C1 segment of cervical spinal cord (tissue), 14 donors: ENCODE measurements at places on chromosomes 2 and 18.

- DNase-seq, result no peak
Observed at GRCh38 chr18:10059610-10060468, 146.0 kb downstream of the VAPA start.

GRCh38 chr18:26809346-26809745 lies 56.2 kb downstream of the AQP4 start:
- no peak for DNase-seq

GRCh38 chr2:8485736-8486135 lies 196.1 kb upstream of the ID2 start:
- no peak for DNase-seq

- no peak for DNase-seq
Observed at GRCh38 chr2:176574484-176575236, 305.4 kb downstream of the MTX2 start.

DNA sequence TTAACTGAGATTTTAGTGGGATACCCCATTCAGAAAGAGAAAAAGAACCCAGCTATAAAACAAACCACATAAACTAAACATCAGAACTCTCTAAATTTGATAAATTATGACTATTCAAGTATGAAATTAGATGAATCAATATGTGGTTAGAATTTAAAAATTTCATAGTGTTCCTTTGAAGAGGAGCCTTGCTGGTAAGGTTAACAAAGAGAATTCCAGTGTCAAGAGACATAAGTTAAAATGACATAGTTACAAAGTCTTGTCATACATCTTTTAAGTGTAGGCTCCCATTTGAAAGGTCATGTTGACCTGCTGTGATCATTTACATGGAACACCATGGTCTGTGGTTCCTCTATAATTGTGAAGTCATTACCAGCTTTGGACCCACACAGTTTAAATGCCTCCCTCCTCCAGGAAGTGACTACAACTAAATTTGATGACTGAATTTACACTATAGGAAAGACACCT lies 231.6 kb upstream of the ETAA1 start:
- DNase-seq, result no peak

- DNase-seq, result no peak
Observed at GRCh38 chr2:45616658-45617411, 5.8 kb upstream of the SRBD1 start.

DNA sequence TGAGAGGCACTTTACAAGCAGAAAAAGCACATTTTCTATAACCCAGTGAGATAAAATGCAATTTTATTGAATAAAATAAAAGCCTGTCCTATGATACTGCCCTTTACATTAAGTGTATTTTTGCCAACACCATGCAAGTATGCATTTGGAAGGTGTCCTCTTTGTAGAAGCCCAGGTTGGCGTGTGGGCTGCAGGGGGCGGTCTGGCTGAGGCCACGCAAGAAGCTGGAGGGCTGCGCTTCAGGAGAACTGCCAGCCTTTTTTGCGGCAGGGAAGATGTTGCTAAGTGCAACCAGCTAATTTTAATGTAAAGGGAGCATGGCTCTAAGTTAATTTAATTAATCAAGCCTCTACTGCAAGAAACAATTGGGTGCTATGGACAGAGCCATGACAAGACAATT lies 562.8 kb upstream of the SALL3 start:
- no peak for DNase-seq

- DNase-seq, result no peak
Observed at GRCh38 chr18:48072428-48073204, 142.2 kb upstream of the SMAD2 start.

GRCh38 chr18:11177382-11177781 lies 28.0 kb upstream of the PIEZO2 start:
- DNase-seq, result no peak

GRCh38 chr18:8744038-8744437 lies 38.7 kb downstream of the MTCL1 start:
- no peak for DNase-seq

DNA sequence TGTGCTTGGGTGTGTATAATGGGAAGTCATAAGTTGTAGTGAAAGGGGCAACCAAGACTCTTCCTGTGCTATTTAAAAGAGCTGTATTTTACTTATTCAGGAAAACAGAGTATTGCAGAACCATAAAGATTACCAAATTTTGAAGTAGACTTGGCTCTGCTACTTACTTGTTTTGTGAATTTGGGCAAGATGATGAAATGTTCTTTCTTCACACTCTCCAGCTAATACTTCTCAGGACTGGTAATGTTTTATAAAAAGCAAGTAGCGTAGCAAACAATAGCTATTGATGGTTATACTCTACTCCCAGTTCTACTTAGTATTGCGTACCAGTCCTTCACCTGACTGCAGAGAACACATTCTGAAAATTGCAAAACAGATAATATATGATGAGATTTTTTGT lies 374.1 kb downstream of the ARHGAP15 start:
- no peak for DNase-seq

DNA sequence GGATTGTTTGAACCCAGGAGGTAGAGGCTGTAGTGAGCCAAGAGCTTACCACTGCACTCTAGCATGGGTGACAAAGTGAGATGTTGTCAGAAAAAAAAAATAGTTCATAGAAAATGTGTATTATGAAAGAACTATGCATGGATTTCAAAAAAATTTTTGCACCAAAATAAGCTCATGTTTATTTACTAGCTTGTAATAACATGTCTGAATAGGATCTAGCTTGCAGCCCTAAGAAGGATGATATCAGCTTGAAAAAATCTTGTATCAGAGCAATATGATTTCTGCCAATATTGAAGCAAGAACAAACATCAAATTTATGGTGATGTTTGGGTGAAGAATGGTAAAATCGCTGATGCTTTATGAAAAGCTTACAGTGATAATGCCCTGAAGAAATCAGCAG lies 97.0 kb upstream of the RFX8 start:
- no peak for DNase-seq

DNA sequence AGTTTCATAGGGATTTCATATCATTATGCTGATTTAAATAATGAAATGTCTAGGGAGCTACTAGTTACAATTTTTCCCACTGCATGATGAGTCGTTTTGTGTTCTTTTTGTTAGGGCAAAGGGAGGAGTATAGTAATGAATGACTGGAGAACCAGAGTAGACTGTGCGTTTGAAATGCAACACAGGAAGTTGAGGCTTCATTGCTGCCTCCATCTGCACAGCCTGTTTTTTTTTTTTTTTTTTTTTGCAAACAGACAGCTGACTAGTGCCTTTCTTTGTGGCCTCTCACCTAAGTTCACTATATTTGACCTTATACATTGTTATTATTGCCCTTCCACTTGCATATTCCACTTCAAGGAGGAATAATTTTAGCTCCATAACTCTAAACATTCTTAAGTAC lies 286.7 kb upstream of the LRRTM1 start:
- DNase-seq, result no peak

DNA sequence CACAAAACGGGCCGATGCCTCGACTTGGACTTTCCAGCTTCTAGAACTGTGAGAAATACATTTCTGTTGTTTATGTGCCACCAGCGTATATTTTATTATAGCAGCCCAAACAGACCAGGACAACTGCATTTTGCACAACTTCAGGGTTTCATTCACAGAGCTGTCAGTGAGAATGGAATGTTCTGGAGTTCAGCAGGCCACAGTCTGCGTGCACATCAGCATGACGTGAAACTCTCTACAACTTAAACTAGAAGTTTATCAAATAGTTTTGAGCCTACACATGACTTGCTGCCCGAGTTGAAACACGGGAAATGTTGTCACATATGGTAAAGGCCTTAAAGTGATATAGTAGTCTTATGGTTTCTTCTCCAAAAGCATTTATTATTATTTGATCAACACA lies 3.9 kb upstream of the TRIB2 start:
- DNase-seq, result no peak

GRCh38 chr2:68052717-68053422 lies 9.9 kb downstream of the C1D start:
- DNase-seq, result no peak

DNA sequence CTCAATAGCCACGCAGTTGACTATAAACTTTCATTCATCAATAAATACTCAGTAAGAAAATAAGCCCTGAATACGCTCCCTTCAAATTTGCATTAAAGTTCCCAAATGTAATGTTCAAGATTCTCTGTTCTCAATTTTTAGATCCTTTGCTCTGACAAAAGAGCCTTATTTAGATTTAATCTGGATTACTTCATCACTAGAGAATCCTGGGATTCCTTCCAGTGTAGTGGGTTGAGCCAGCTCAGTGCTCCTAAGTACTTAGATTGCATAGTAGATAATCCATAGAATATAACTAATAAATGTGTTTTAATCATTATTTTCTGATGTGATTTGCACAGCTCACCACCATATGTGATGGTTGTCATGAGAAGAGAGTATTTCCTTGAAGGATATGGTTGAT lies 1286.2 kb downstream of the SUCLG1 start:
- DNase-seq, result no peak

DNA sequence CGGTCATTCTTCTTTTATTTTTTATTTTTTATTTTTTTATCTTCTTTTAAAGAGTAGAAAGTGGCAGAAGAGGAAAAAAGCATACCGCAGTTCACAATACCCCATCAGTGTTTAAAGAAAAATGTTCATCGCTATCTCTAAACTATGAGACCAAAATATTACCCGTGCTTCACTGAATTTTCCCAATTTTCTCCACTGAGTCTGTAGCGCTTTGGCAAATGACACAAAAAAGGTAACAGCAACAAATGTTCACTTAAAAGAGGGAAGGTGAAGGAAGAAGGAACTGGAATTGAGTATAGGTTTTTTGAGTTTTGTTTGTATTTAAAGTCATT lies 15.1 kb upstream of the RIOK3 start:
- no peak for DNase-seq
